AG09319 (cell line): ENCODE measurements at places on chromosomes 1 and 21.
A peak's percentile ranks its signal among the peaks of the same experiment; 100 is the strongest.

GRCh38 chr1:182890927-182891610, 51.9 kb downstream of the DHX9 start:
- no peak for DNase-seq

GRCh38 chr1:202233804-202234203, 40.2 kb downstream of the LGR6 start:
- DNase-seq: no peak

- DNase-seq: no peak
These were observed at the start of gene ERICH3 for GRCh38 chr1:74673351-74674111. Gene ERICH3 (minus strand): TSS chr1:74673792. CDS start chr1:74673519, 273 bp downstream.

GRCh38 chr1:8752411-8752810, 65.0 kb downstream of the RERE start:
- no peak for DNase-seq

GRCh38 chr1:24195136-24195535, 8.0 kb upstream of the IFNLR1 start:
- DNase-seq: no peak

DNA sequence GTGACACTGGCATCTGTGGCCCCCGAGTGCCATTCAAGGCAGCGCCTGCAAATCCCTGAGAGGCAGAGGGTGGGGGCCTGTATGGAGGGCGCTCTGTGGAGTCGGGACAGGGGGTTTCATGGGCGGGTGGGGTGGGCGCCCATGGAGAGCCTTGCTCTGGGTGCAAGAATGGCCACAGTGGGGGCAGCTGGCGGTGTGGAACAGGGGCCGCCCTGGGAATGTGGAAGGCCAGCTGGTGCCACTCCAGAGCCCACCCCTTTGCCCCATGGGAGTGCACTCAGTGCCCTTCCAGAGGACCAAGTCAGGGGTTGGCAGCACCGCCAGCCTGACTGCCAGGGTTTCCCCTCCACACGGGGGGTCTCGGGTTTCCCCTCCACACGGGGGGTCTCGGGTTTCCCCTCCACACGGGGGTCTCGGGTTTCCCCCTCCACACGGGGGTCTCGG, 55.0 kb upstream of the TRAPPC10 start:
- no peak for DNase-seq

DNA sequence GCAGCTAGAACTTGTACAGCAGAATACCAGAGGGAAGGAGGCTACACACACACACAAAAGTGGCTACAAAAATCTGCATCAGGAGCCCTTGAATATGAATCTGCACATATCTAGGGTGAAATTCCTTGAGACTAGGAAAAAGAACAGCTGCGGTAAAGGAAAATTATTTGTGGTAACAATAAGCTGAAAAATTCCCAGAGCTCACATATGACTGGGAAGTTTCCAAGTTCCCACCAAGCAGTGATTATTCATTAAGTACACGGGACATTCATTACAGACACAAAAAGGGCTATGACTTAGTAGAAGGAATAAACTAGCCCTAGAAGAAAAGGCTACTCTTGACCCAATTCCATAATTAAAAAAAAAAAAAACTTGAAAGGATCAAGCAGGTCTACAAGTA, 149.5 kb upstream of the BACE2 start:
- DNase-seq: no peak

DNA sequence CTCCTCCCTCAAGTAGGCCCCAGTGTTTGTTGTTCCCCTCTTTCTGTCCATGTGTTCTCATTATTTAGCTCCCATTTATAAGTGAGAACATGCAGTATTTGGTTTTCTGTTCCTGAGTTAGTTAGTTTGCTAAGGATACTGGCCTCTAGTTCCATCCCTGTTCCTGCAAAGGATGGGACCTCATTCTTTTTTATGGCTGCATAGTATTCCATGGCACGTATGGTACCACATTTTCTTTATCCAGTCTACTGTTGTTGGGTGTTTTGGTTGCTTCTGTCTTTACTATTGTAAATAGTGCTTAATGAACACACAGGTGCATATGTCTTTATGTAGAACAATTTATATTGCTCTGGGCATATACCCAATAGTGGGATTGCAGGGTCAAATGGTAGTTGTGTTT, 232.9 kb downstream of the TPR start:
- DNase-seq: no peak

DNA sequence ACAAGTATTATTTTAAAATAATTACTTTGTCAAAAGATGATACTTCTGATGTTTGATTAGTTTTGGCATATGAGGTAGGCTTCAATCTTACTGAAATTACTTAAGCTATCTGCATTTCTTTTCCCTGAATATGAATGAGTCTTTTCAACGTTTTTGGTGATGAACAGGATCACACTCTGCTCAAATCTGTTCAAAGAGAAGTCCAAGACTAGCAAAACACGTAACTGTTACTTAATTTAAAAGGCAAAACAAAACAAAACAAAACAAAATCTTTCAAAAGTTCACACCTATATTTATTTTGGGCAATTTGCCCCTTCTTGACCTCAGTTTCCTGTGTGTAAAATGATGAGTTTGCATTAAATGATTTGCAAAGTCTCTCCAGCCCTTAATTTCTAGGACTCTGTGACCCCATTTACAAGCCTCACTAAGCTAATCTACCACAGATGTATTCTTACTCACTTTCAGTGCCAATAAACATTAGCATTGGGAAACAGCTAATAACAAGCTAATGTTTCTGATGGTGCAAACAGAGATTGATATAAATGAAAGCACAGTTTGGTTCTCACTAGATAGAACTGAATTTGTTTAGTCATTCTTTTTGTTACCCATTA, 865.4 kb downstream of the LTN1 start:
- peak; percentile 32 for DNase-seq

DNA sequence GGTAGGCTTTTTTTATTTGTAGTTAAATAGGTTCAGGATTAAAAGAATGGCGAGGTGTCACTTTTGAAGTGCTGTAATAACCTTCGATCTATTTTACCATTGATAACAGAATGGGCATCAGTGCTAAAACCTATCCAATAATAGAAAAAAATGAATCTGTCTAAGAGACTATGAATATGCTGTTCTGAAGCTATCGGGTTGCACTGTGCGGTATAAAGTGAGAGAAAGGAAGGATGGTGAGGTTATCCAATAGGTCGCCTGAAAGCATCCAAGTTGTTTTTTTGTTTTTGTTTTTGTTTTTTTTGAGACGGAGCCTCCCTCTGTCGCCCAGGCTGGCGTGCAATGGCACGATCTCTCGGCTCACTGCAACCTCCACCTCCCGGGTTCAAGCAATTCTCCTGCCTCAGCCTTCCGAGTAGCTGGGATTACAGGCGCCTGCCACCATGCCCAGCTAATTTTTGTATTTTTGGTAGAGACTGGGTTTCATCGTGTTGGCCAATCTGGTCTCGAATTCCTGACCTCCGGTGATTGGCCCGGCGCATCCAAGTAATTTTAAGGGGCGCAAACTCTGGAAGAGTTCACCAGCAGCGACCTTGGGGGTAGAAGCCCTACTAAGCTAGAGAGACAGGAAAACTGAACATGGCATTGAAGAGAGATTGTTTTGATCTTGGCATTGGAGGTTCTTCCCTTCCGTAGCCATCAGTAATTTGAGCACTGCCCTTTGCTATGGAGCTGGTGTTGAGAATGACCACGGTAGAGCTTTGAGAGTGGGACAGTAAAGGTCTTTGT, 8.7 kb upstream of the MDM4 start:
- DNase-seq: no peak

DNA sequence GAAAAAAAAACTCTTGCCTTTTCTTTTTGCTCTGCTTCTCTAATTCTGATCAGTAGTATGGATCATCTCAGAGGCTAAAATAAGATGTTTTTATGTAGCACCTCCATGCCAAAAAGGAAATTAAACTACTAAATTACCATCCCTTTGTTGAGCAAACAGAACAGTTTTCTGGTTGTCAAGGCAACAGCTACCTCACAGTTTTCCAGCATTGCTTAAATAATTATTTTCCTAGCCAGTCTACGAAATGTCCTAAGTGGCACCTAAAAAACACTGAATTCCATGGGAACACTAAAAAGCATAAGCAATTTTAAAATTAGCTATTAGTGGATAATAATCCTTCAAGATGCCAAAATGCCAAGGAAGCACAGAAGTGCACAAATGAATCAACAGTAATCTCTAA, 61.7 kb downstream of the ARID4B start:
- no peak for DNase-seq

GRCh38 chr1:160567858-160568682, 11.2 kb downstream of the CD84 start:
- no peak for DNase-seq

DNA sequence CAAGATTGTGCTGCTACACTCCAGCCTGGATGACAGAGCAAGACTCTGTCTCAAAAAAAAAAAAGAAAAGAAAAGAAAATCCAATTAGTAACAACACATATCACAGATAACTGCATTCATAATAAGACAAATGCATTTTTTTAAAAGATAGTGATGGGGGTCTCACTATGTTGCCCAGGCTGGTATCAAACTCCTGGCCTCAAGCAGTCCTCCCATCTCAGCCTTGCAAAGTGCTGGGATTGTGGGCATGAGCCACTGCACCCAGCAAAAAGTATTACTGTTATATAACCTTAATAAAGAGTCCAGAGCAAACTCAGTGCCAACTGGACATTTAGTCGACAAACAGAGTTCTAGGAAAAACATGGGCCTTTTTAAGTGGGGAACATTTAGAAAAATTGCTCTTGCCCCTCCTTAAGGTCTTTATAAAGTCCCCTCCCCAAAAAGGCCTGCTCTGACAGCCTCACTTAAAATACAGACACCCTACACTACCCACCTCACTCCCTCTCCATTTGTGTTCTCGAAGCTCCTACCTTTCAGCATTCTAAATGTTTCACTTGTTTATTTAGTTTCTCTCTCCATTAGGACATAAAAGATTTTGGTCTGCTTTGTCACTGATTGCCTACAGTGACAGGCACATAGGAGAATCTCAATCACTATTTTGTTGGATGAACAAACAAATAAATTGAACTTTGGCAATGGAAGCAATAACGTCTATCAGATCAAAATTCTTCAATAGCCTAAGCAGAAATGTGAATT, 7.5 kb downstream of the ABCB10 start:
- no peak for DNase-seq

- no peak for DNase-seq
These were observed 1.1 kb downstream of the CCDC17 start for GRCh38 chr1:45622524-45623394.

DNA sequence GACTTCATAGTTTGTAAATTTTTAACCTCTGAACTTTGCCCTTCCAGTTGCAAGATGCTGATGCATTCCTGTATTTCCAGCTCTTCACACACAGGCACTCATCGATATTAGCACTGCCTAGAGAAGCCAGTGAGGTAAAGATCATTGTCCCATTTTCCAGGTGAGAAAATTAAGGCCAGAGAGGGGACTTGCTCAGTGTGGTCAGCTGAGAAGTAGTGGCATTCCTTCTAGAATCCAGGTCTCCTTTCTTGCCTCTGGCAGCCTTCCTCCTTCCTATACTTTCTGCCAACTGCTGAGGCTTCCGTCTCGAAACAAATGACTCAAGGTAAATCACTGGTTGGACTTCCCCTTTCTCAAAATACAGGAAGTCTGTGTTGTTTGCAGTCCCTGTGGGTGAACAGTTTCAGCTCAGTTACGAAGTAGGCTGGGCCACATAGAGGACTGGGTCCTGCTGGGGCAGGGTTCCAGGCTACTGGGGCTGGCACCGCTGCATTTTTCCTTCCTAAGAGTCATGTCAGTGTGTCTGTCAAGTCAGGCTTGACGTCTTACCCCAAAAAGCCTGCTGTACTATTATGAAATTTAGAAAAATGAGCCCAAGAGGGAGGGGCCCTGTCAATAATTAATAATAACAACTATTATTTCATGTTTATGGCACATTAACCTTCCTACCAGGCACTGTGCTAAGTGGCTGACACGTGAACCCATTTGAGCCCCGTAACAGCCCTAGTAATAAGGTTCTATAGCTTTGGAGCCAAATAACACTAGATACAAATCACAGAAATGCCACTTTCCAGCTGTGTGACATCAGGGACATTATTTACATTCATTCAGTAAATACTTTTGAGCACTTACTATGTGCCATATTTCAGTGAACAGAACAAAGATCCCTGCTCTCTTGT, 16.6 kb upstream of the RNF19B start:
- DNase-seq: no peak

- no peak for DNase-seq
These were observed 20.0 kb downstream of the NOL9 start for GRCh38 chr1:6534248-6534822.

GRCh38 chr1:74357150-74357549, 122.0 kb downstream of the TNNI3K start:
- no peak for DNase-seq

- no peak for DNase-seq
These were observed 59.1 kb upstream of the PDC start for GRCh38 chr1:186519982-186520381.

- DNase-seq: no peak
These were observed 27.9 kb downstream of the PIK3C2B start for GRCh38 chr1:204466416-204467405.

DNA sequence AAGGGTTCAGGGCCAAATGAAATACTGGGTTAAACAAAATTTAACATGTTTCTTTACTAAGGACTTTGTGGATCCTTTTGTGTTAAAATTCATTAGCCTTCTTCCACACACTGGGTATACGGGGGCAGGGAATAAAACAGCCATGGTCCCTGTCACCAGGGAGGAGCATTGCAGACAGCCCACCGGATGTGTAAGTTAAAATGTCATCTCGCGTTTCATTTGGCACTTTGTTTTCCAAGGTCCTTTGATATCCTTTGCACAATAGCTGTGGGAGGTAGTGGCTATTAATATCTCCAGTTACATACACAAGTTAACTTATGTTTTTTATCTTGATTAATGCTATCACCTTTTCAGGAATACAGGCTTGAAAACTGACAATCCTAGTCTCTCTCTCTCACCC, 172.7 kb downstream of the BARHL2 start:
- DNase-seq: no peak
